CD4-positive, alpha-beta T cell treated with Interleukin-12 subunit alpha and Interleukin-12 subunit beta, for 1 hour (primary cell): ENCODE measurements at places on chromosomes 7 and 10.
A peak's percentile ranks its signal among the peaks of the same experiment; 100 is the strongest.

GRCh38 chr7:156397249-156397648, 243.3 kb upstream of the RNF32 start:
- no peak for DNase-seq

- DNase-seq: no peak
Observed at GRCh38 chr10:94521276-94522250, 24.0 kb upstream of the HELLS start.

- no peak for DNase-seq
Observed at GRCh38 chr10:121369616-121370015, 228.6 kb downstream of the FGFR2 start.

DNA sequence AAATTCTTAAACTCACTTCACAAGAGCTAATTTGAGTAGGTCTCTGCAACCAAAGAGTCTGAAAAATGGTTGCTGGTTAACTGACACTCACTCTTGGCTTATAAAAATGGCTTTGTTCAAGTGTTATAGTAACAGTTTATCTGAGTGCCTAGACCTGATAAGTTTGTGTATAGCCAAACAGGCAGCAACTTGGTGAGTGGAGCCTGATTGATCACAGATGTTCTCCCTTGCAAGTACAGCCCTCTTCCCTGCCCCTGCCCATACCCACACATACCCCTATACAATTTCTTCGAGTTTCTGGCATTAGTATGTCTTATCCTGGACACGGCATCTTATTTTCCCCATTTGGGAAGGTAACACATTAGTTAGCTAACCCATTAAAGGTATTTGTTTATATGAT, 149.5 kb downstream of the SLC16A9 start:
- no peak for DNase-seq

DNA sequence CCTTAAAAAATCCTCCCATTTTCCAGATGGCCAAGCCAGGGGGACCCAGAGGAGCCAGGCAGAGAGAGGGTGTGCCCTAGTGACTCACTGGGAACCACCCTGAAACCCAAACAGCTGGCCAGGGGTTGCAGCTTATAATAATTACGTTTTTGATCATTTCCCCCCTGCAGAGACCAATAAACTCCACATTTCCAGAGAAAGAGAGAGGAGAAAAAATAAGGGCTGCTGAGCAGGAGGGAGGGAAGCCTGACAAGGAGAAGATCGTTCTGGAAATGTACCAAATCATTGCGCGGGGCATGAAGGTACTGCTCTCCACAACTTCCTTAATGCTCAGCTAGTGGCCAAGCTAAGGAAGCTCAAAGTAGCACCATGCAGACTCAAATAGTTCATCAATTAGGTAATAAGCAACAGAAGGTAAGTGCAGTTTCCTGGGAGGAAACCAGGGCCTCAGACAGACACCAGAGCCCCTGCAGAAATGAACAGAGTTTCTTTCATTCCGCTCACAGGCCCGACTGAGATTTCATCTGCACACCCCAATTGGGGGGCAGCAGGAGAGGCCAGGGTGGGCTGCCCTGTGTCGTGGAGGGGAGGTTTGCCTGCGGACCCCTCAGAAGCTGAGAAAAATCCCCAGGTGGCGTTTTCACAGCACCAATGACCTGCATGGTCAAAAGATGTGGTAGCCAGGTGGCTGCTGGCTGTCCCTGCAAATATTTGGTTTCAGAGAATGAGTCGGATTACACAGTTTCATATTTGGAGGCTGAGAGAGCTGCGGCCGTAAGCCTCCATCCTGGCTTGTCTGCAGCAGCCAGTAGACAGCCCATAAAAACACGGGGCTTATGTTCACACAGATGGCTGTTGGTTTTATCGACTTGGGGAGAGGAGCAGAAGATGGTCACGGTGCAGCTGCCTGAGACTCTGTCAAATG, 153.2 kb upstream of the LYZL2 start:
- DNase-seq: no peak

GRCh38 chr7:24401628-24402593, 117.9 kb downstream of the NPY start:
- DNase-seq: peak; percentile 18

GRCh38 chr7:17098515-17098914, 199.9 kb upstream of the AHR start:
- DNase-seq: no peak

DNA sequence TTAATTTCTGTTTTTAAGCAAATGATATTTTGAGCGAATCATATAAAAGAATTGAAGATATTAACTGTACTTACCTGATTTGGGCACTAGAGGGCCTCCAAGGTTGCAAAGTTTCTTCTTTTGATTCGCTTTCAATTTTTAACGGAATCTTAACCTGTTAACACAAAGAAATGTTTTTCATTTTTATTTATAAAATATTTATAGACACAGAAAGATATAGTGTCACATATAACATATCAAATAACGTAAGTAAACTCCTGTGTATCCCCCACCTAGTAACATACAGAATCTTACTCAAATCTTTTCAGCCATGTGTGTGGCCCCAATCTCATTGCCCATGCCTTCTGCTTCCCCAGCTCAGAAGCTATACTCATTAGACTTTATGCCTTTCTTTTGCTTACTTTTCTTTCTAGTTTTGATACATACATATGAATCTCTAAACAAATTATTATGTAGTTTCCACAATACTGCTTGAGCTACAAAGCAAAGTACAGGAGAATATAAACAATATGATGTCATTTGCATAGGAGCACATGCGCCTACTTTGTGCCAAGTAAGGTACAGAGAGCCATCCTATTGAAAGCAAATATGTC, 49.5 kb upstream of the ZPBP start:
- peak; percentile 71 for DNase-seq

- DNase-seq: no peak
Observed at GRCh38 chr7:69625798-69626197, 27.5 kb downstream of the AUTS2 start.

GRCh38 chr10:33022090-33022489, 64.1 kb upstream of the ITGB1 start:
- no peak for DNase-seq

GRCh38 chr10:113893570-113893969, 39.1 kb downstream of the NHLRC2 start:
- DNase-seq: no peak

DNA sequence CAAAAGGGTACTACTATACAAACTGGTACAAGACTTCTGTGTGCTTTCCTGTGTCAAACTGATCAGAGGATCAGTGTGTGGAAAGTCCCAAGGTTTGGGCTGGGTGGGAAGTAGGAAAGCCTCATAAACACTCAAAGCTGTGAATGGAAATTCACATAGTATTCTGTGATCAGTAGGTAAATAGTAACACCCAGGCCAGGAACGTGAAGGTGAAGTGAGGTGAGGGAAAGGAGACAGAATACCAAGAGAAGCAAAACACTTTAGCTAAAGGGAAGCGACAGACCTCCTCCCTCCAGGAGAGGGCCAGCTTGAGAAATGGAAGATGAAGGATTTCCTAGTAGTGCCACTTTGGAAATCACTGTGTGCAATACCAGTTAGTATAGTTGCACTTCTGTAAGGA, 451.9 kb downstream of the KCNMA1 start:
- DNase-seq: no peak

GRCh38 chr7:122307228-122307621, 2.7 kb upstream of the FEZF1 start:
- no peak for DNase-seq

DNA sequence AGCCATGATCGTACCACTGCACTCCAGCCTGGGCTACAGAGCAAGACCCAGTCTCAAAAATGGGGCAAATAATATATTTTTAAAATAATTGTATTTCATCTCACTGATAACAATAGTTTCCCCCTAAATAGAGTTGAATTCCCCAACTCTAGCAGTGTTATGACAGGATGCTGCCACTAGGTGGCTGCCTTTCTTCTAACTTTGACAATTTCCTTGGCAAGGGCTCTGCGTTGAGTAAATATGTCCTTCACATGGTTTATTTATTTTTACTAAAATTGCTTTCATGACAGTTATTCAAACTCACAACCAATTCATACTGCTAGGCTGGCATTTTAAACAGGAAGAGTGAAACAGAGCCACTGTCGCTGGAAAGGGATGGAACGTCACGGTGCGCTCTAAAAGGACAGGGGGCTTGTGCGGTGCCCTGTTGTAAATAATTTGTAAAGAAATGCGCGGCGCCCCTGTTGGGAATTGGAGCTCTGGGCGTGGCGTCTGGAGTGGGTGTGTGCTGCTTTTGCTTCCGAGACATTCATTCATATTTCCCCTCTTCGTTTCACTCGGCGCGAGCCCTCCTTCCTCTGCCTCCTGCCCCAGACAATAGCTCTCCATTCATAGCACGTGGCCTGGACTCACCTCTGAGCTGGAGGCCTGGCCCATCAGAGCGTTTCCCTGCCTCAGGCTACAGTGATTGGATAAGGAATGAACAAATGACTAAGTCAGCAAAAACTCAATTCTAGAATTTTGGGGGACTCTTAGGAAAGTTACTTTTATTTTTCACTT, 20.5 kb upstream of the PITRM1 start:
- peak; percentile 55 for DNase-seq

DNA sequence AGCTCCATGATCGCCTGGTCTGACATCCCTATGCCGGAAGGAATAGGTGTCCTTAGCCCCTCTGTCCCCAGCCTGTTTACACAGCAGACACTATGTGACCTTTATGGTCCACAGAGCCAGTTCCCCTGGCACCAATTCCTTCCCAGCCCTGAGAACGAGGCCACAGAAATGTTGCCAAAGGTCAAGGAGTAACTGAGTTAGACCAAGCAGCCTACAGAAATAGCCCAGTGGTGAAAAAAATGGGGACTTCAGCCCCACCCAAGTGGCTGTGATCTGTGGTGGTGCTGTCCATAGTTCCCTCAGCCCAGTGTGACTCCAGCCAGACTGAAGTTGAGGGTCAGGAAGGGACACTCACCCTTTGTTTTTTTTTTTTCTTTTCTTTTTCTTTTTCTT, 2.5 kb downstream of the PGAM2 start:
- DNase-seq: no peak

- no peak for DNase-seq
Observed at GRCh38 chr7:73577627-73578341, 595 bp downstream of the TBL2 start.

- no peak for DNase-seq
Observed at GRCh38 chr7:71472962-71473361, 341.0 kb downstream of the GALNT17 start.

DNA sequence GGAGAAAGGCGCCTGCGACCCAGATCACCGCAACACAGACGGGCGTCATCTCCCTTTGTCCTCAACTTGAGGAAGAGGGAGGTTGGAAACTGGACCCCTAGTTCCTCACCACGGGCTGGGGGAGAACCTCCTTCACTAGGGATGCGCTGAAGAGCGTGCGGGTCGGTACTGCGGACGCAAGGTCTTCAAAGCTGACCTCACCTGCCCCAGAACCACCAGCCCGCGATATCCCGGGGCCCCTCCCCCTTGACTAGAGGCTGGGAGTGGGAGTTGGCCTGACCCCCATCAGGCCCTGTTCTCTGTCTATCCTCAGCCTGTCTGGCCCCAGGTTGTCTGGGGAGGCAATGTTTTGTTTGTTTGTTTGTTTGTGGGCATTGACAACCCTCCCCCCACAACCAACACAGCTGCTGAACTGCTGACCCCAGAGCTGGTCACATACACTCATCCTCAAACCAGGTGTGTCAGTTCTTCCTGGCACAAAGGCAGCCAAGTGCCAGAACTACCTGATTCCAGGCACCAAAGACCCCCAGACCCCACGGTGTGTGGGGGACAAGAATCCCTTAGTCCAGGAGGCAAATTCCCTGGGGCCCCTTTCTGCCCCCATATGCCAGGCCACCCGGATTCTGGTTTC, 2.9 kb downstream of the NPM3 start:
- no peak for DNase-seq

- DNase-seq: peak; percentile 43
Observed at GRCh38 chr10:5812283-5813090, 747 bp downstream of the GDI2 start.

DNA sequence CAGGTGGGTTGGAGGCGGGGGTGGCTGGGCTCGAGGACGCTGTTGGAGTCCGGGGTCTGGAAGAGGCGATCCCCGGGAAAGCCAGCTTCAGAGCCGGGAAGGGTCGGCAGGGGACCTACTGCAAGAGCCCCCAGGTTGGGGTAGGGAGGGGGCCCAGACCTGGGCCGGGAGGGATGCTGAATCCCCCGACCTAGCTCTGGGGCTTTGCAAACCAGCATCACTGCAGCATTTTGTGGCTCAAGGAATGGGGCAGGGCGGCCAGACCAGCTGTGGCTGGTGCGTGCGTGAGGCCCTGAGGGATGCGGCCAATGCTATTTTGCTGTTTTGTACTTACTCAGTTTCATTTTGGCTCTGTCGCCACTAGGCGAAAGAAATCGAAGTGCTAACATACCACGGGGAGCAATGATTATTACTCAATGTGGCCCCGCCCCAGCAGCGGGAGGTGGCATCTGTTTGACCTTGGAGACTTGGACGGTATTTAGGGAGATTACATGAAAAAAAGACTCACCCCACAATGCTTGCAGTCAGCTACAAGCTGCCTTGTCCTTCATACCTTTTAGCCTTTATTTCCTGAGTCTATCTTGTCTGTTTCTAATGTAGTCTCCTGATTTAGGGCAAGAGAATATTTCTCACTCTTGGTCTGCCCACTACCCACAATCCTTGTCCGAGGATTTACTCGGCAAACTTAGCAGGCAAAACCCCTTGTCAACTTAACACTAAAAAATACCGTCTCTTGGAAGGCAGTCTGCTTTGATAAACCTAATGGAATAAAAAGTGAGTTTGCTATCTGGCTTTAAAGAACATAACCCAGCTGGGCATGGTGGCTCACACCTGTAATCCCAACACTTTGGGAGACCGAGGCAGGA, 16.2 kb downstream of the HSPB1 start:
- peak; percentile 77 for DNase-seq

GRCh38 chr10:94299417-94299816, 63.3 kb downstream of the NOC3L start:
- DNase-seq: peak; percentile 26

- no peak for DNase-seq
Observed at GRCh38 chr10:122391875-122392274, 17.4 kb downstream of the PLEKHA1 start.

- no peak for DNase-seq
Observed at GRCh38 chr7:73820013-73820412, 10.8 kb upstream of the CLDN4 start.

DNA sequence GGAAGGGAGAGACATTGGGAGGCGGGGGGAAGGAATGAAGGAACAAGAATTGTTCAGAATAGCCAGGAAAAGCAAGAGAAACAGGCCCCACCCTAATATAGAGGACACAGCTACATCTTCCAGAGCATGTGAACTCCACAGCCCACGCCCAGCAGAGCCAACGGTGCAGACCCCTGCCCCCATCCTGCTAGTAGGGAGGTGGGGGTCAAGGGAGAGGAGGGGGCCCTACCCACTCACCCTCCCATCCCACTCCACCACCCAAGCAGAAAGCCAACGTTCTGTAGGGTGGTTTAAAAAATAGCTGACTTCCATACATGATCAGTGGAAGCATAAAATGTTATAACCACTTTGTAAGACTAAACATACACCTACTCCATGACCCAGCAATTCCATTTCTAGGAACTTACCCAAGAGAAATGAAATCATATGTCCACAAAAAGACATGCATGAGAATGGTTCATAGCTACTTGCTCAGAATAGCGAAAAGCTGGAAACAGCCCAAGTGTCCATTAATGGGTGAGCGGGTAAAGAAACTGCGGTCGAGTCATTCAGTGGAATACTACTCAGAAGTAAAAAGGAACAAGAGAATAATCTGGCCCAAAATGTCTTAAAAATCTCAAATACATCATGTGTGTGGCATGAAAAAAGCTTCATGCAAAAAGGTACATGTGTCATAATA, 31.8 kb downstream of the CTBP2 start:
- DNase-seq: no peak
